Activated T-cell treated with anti-CD3 and anti-CD28 coated beads, Interleukin-2, amount 50 U/mL, for 48 hours (primary cell): ENCODE measurements at places on chromosomes 1 and 21.

GRCh38 chr1:81498471-81499462 lies 302.0 kb upstream of the ADGRL2 start:
- no peak for DNase-seq

DNA sequence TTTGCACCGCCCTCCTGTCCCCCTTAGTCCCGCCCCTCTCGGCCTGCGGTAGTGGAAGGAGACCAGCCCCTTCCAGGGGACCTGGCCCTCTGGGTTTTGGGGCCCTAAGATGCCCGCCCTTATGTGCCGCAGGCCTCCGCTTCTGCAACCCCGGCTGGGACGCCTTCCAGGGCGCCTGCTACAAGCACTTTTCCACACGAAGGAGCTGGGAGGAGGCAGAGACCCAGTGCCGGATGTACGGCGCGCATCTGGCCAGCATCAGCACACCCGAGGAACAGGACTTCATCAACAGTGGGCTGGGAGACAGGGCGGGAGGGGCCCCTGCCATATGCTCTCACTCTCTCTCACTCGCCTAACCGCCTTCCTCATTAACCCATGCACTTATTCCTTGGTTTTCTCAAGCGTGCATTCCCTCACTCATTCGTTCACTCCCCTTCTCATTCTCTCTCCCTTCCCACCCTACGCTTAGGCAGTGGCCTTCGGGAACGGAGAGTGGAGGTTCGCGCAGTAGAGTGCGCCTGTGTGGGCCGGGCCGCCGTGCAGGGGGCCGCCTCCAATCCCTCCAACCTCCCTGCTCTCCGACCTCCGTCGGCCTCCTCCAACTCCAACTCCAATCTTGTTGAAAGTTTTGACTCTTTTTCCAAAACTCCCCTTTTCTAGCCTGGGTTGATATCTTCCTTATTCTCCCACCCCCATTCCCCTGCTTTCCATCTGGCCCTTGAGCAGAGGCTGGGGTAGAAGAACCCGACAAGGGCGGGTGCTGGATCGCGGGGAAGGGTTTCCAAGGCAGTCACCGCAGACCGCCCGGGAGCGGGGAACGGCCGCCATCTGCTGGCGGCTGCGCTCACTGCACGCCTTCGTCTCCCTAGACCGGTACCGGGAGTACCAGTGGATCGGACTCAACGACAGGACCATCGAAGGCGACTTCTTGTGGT lies 15.2 kb downstream of the BCAN start:
- DNase-seq = peak; percentile 88

DNA sequence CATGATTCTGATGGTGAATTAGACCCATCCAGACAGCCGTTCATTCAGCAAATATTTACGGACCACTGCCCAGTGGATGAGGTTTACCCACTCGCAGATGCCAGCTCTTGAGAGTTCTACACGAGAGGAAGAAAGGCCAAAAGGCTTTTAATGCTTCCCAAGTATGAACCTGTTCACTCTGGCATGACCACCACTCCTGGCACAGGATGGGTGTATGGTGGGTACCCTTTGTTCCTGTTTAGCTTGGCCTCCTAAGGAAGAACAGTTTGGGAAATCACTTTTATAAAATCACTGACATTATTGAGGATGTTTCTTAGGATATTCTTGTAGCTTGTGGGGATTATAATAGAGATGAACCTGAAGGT lies 67.2 kb downstream of the HMGB4 start:
- DNase-seq = no peak

DNA sequence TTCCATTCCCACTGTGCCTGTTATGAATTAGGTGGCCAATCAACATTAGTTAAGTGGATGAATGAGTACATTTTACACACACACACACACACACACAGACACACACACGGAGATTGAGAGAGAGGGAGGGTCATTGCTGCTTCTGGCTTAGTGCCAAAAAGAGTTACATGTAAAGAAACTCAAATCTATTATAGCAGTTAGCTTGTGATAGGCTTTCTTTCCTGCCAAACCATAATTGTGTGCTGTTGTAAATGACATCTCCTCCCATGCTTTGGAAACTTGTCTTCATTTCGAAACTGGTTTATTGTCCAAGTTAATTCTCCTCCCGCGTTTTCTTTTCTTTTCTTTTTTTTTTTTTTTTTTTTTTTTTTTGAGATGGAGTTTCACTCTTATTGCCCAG lies 1.4 kb upstream of the MT1HL1 start:
- no peak for DNase-seq

DNA sequence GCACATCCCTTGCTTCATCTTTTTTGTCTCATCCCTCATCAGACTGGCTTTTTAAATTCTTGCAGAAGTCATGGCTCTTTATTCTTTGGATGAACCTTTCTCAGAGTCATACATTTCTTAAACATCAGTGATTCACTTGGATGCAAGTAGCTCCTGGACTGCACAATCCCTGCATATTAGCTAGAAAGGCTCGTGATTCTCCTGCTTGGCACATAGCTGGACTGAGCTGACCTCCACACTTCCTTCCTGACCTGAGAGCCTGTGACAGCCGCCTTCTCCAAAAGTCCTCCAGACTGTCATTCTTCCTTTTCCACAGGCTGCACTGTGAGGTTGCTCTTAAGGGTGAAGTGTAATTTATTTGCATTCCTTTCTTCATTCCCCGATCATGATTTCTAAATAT lies 109.4 kb downstream of the RGL1 start:
- DNase-seq = no peak

DNA sequence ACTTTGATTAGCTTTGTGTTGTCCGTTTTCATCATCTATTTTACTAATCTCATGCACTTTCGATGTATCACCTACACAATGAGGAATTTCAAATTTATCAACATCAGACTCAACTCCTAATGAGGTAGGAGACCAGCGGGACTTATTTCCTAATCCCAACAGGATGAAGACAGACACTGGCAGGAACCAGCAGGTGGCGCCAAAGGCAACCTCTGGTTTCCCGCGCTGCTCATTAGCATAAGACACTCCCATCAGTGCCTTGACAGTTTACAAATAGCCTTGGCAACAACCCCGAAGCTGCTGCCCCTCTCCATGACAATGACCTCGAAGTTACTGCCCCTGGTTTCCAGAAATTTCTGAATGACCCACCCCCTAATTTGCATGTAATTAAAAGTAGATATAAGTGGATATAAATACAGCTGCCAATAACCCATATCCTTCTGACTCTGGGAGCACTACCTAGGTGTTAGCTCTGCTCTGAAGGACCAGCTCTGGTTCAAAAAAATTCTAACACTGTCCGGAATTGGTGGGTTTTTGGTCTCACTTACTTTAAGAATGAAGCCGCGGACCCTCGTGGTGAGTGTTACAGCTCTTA lies 974.8 kb downstream of the ADGRL2 start:
- peak; percentile 62 for DNase-seq

GRCh38 chr1:19921310-19921709 lies 2.1 kb downstream of the PLA2G2E start:
- DNase-seq = no peak

- no peak for DNase-seq
Observed at GRCh38 chr1:54361342-54361741, 44.9 kb downstream of the SSBP3 start.

GRCh38 chr1:48356901-48357300 lies 115.1 kb downstream of the SPATA6 start:
- no peak for DNase-seq

GRCh38 chr1:171484760-171485374 lies 463 bp upstream of the PRRC2C start:
- DNase-seq = no peak

DNA sequence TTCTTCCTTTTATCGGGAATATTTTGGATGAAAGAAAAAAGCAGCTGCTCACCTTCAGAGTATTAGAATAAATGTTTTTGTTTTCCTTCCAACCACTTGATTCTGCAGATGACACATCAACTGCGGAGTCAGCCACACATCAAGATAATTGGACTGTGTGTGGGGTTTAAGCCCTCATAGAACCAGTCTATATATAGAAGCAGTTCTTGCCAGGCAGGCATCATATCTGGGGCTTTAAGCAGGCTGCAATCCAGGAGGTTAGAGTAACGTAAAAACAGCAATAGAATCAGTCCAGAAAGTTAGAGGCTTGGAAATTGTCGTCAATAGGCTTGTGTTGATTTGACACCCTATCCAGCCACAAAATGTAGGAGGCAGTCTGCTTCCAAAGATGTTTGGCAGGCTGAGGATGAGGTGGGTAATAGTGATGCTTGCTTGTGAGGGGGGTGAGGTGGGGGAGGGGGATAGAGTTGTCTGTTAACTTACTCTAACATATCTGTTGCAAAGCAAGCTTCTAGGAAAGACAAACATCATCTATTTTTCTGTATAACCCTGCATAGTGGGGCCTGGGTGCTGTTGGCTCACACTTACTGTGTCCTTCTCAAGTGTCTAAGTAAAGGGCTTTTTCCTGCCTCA lies 64.8 kb downstream of the PEX14 start:
- no peak for DNase-seq

DNA sequence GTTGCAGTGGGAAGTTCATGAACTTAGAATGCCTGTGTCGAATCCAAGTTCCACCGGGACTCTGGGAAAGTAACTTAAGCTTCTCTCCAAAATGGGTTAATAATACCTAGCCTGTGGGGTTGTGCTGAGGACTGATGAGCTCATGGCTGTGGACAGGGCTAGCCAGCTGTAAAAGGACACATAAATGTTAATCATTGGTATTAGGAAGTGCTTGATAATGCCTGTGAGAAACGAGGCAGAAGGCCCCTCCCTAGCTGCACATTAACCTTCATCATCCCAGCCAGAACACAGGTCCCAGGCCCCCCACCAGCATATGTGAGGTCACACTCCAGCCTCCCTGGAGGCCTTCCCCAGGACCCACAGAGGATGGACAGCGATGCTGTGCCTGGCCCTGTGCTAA lies 789 bp upstream of the GJB4 start:
- no peak for DNase-seq

DNA sequence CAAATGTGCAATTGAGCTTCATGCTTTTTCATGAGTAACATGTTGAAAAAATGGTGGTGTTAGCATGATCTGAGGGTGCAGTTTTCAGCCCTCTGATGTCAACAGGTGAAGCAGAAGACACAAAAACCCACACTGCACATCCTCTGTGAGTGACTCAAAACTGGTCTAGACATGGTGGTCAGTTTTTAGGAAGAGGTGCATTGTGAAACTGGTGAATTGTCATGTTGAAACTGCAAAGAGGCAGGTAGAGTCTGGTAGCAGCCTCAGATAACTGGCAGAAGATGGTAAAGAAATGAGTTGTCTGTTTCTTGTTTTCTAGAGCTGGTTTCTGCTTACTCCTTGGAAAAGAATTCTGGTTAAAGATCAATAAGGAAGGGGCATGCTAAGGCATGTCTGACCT lies 97.3 kb upstream of the HMCN1 start:
- peak; percentile 37 for DNase-seq

- DNase-seq = no peak
Observed at GRCh38 chr1:53986458-53986857, 31.5 kb downstream of the LDLRAD1 start.

GRCh38 chr1:209190591-209191261 lies 392.8 kb upstream of the CAMK1G start:
- peak; percentile 37 for DNase-seq

GRCh38 chr1:60367532-60367931 lies 294.0 kb upstream of the C1orf87 start:
- no peak for DNase-seq

DNA sequence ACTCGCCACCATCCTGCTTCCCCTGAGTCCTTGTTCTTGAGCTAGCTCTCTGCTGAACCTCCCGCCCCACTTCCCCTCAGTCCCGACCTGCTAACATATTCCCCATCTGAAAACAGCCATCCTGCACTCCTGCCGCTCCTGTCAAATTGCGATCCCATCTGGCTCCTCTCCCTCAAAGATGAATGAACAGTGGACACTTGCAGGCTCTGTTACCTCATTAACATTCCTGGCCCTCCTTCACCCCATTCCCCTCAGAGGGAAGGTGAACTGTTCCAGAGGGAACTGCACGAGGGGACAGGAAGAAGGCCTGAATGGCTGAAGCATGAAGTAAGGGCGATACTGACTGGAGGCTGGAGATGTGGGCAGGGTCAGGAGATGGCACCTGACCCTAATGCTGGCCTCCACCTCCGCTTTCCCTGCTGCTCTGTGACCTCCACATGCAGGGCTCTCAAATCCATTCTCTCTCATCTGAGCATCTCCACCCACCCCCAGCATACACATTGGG lies 7.4 kb upstream of the CELSR2 start:
- no peak for DNase-seq

- DNase-seq = no peak
Observed at GRCh38 chr1:79517470-79518224, 511.1 kb upstream of the ADGRL4 start.

- DNase-seq = no peak
Observed at GRCh38 chr1:188941986-188942385, 1535.7 kb downstream of the BRINP3 start.

- DNase-seq = no peak
Observed at GRCh38 chr1:156486421-156487344, 13.9 kb downstream of the MEF2D start.

DNA sequence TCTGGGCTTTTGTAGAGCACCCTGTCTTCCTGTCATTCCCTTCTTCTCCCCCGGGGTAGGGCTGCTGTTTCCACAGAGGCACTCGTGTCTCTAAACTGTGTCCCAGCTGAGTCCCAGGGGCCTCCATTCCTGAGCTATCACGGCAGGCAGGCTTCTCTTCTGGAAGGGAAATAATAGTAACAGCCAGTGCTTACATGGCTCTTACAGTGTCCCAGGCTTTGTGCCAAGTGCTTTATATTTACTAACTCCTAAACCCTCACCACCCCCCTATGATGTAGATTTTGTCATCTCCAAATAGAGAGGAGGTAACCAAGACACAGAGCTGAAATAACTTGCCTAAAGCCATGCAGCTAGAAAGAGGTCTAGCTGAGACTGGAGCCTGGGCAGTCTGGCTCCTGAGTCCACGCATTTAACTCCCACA lies 1.4 kb upstream of the CELF3 start:
- DNase-seq = no peak

DNA sequence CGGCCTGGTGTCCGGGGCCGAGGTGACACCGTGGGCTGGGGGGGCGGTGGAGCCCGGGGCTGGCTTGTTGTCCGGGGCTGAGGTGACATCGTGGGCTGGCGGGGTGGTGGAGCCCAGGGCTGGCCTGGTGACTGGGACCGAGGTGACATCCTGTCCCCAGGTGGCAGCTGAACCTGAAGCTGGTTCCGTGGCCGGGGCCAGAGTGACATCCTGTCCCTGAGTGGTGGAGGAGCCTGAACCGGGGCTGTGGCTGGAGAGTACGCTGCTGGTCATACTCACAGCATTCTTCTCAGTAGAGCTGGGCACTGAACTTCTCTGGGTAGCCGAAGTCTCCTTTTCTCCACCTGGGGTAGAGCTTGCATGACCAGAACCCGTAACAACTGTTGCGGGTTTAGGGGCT lies 15.8 kb downstream of the THBS3 start:
- no peak for DNase-seq
